ENCODE measurements at places on chromosomes 4 and X. TPM values are rescaled to one million over a fixed set of nuclear protein-coding genes. Genes with fewer than 3 reads are reported as not detected.

DNA sequence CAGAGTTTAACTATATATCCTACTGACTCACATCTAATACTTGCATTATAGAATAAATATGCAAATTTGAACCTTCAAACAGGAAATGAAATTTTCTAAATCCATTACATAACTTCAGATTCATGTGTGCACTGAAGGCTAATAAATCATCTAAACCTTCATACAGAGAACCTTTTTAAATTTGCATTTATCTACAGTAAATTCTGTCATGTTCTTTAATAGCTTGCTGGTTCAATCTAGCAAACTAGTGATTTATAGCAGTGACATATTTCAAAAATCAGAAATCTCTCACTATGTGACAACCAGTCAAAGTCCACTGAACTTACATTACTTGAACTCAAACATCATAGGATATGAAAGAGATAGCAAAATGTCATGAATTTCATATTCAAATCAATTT lies 65.1 kb downstream of the LRBA start:
- no peak for ATAC-seq

- no peak for ATAC-seq
Measured at GRCh38 chr4:111979921-111980320, 165.3 kb upstream of the FAM241A start.

GRCh38 chr4:139704915-139705485 lies 39.4 kb downstream of the MGST2 start:
- ATAC-seq: no peak

- no peak for ATAC-seq
Measured at GRCh38 chrX:101429934-101430333, 21.9 kb downstream of the HNRNPH2 start.

GRCh38 chr4:26130173-26130572 lies 190.6 kb upstream of the RBPJ start:
- no peak for ATAC-seq

- ATAC-seq: no peak
Measured at GRCh38 chr4:87105101-87105845, 115.1 kb downstream of the KLHL8 start.

GRCh38 chrX:123217077-123217476 lies 33.0 kb downstream of the GRIA3 start:
- ATAC-seq: peak; percentile 59

DNA sequence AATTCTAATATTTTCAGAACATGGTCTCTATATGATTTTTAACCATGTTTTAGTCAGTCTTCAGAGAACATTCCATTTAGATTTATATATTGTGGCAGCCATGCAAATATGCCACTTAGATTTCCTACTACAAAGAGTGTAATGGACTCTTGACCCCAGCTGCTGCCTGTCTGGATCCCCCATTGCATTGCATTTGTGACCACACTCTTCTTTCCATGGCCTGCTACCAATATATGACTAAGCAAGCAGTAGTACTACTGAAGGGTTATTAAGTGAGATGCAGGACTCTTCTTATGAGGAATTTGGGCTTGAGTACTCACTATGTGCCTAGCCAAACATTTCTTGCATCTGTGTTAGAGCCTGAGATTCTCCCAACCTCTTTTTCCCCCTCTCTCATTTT lies 306.8 kb downstream of the PDHA2 start:
- ATAC-seq: no peak

DNA sequence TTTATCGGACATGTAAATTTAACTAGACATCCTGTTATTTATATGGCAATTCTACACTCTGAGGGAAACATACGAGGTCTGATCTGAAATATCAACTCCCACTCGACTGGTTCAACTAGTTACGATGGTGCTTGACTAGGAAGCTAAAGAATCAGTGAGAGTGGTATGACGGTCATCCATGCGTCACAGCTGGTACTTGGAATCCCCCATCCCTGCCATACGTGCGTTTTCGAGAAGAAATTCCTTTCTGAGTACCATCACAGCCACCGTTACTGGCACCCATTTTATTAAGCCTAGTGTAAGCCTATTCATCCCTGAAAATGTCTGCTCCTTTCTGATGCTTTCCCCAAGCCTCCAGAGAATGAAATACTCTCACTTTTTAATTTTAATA lies 695 bp upstream of the PIGA start:
- peak; percentile 29 for ATAC-seq

DNA sequence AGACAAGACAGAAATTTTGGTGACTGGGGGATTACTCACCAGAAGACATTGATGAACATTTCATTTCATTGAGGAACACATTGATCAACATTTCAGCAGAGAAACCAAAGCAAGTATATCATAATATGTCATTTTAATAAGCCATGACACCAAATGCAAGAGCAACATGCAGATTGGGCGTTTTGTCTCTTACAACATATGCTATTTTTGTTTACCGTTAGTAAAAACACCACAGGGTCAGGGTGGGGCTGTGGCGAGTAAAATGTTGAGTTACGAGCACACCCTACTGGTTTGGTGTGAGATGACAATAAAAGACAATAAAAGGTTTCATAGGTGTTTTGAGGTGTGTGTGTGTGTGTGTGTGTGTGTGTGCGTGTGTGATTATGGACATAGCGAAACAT lies 294.5 kb downstream of the PDGFC start:
- peak; percentile 40 for ATAC-seq

DNA sequence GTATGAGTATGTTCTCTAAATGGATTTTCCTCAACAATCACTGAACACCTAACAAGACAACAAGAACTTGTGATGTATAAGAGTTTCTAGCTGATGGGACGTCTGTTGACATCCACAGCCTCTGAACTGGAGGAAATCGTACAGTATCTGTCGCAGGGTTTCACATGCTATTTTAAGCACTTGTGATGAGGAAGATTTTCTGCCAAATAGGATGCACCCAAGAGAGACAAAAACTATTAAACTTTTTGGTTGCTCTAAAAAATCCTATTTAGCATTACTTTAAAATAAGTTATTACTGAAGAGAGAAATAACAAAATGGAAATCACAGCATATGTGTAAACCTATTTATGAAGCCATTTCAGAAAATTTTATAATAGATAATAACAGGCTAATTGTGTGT lies 356.1 kb upstream of the SLC7A11 start:
- no peak for ATAC-seq

DNA sequence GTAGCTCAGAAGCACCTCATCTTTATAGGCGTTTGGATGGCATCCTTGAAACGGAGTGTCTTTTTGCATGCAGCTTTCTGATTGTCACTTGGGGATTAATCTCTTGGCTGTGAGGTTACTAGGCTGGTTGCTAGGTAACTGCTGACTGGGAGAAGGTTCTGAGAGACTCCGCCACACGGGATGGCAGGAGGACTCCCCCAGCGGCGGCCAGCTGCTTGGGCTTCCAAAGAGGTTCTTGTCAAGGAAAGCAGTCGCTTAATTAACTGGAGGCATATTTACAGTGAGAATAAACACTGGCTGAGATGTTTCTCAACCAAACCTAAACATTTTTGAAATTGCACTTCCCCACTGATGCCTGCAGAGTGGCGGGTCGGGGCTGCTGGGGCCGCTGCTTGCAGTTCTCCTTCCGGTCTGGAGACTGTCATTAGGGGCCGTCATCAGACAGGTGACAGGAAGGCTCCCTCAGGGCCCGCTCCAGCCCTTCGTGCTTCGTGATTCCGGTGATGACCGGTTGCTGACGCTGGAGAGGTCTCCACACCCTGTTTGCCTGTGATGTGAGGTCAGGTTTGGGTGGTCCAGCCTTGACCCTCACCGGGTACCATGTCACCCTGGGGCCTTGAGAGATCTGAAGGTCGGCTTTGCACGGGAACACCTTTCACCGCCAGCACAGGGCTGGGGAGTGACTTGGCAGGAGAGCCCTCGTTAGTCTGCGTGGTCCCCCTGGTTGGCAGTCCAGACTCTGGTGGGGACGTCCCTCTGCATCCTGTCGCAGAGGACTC lies 9.1 kb downstream of the NSG1 start:
- peak; percentile 72 for ATAC-seq

DNA sequence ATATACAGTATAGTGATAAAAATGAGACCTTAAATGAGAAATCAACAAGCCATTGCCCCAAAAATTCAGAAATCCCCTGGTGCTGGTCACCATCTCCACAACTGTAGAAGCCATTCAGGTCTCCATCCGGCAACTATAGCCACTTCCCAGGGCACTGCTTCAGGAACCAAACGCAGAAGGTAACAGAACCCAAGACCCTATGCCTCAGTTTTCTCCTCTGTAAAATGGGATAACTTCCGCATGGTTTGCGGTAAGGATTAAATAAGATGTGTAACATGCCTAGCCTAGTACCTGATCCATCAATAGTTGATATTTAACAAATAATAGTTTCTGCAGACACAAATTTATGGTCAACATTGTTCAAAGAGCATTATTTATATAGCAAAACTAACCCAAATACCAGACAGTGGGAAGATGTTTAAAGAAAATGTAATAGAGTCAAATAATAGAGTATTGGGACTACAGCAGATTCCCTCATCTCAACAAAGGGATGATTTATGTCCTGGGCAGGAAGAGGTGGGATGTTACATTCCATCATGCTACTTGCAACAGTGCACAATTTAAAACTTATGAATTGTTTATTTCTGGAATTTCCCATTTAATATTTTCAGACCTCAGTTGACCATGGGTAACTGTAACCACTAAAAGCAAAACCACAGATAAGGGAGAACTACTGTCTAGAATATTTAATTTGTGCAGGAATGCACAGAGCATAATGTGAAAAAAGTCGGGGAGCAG lies 30.0 kb downstream of the IRF2 start:
- ATAC-seq: no peak

DNA sequence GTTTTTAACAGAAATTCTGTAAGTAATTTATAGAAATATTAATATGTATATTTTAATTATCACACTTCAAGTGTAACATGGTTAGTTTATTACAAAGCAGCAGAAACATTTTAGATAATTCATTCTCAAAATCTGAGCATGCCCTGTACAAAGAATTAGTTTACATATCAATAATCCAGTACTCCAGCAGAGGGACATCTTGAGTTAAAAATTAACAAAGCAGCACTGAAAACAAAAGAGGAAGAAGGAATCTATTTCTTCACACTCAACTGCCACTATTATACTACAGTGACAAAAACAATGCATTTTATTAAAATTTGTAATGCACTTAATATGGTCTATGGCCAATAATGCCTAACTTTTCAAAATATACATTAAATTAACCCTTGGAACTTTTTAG lies 179.1 kb upstream of the KLHL4 start:
- ATAC-seq: no peak

GRCh38 chrX:148913971-148914370 lies 413.6 kb downstream of the AFF2 start:
- no peak for ATAC-seq

- no peak for ATAC-seq
Measured at GRCh38 chr4:112214390-112215264, 17.0 kb upstream of the AP1AR start.

GRCh38 chrX:115579327-115579726 lies 18.4 kb downstream of the PLS3 start:
- no peak for ATAC-seq

DNA sequence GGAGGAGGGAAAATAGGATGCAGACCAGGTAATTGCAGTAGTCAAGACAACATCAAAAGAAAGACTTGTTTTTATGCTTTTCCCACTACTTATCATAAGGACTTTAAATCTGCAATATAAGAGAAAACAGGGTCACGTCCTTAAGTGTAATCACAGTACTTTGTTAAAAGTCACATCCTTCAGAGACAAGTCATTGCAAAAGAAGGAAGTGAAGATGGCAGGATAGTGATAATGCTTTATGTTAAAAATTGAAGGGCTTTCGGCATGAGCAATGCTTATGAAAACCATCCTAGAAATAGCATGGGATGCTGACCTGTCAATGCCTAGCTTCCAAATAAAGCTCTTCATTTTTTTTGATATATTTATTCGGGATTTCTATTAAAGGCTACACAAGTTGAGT lies 110.2 kb upstream of the TENM3 start:
- ATAC-seq: no peak

DNA sequence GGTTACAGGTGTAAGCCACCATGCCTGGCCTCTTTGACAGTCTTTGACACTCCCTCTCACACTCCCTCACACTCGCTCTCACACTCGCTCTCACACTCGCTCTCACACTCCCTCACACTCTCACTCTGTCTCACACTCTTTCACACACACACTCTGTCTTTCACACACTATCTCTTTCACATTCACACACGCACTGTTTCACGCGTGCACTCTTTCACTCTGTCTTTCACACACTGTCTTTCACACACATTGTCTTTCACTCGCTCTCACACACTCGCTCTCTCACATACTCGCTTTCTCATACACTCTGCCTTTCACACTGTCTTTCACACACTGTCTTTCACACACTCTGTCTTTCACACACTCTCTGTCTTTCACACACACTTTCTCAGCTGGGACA lies 167.1 kb upstream of the CXCL13 start:
- no peak for ATAC-seq

HS6ST2 gene
- total RNA-seq: 14.7 TPM

UGT2B15 gene
- total RNA-seq: 0.15 TPM

SLC34A2 gene
- 0.34 TPM for total RNA-seq

PABPC1L2A gene
- total RNA-seq: 1.6 TPM

MAP7D3 gene
- total RNA-seq: 7.4 TPM
